Stimulated activated CD4-positive, alpha-beta T cell treated with anti-CD3 and anti-CD28 coated beads, Interleukin-1b, Interleukin-23, amount 100 ng/mL, for 4 hours (primary cell): ENCODE measurements at places on chromosomes 1 and 21.
A peak's percentile ranks its signal among the peaks of the same experiment; 100 is the strongest.

- DNase-seq = no peak
Observed at GRCh38 chr1:221166559-221167318, 287.5 kb downstream of the HLX start.

DNA sequence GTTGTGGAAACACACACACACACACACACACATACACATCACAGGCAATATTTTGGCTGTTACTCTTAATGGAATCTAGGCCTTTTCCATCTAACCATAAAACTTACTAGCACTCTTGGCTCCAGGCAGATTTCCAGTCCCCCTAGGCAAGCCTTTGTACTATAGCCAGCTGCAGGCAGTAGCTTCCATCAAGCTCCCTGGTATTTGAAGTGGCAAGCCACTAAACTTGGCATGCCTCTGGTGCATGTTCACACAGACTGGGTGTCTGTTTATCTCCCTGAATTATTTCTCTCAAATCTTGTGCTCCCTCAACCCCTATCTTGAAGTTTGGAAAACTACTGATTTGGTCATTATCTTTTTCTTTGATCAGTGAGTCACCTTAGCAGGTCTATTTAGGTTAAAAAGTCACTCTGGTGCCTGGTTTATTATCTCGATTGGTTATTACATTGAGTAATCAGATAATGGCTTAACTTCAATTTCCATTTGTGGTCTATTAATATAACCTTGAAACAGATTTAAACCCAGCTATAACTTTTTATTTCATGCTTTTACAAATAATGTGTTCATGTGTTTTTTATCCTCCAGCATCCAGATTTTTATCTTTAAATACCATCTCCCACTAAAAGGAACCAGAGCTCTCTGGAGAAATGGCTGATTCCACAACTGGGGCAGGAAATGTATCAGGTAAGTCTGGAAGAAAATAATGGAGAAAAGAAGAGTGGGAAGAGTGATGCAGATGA lies 2.7 kb upstream of the RBM15 start:
- no peak for DNase-seq

- no peak for DNase-seq
Observed at GRCh38 chr1:22267413-22268175, 124.7 kb upstream of the WNT4 start.

GRCh38 chr1:31714442-31715086 lies 10.7 kb upstream of the COL16A1 start:
- DNase-seq = no peak

GRCh38 chr1:79363430-79363829 lies 356.9 kb upstream of the ADGRL4 start:
- no peak for DNase-seq

DNA sequence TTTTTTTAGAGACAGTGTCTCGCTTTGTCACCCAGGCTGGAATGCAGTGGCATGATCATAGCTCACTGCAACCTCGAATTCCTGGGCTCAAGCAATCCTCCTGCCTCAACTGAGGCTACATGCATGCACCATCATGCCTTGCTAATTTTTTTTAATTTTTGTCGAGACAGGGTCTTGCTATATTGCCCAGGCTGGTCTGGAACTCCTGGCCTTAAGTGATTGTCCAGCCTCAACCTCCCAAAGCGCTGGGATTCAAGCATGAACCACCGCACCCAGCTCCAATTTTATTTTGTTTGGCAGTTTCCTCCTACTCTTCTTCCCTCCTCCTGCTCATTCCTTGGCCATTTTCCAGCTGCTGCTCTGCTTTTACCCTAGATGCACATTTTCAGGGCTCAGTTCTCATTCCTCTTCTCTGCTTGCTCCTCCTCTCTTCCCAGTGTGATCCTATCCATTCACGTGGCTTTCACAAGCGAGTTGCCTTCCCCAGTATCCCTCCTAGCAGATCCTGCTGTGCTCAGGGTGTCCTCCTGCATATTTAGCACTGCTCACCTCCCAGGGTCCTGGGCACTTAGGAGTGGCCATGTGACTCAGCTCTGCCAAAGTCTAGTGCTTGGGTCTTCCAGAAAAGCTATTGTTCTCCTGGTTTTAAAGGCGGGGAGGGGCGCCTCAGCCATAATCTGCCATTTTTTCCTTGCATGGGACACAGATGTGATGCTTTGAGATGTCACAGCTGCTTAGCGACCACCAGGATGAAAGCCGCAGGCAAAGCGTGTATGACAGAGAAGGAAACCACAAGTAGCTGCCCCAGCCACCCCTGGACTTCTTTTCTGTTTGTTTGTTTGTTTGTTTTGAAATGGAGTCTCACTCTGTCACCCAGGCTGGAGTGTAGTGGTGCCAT lies 33.7 kb downstream of the PSEN2 start:
- no peak for DNase-seq

GRCh38 chr1:212536586-212536985 lies 72.0 kb upstream of the ATF3 start:
- DNase-seq = no peak

- DNase-seq = no peak
Observed at GRCh38 chr21:29130270-29130969, at the start of gene MAP3K7CL. Gene MAP3K7CL, plus strand, starts transcription at chr21:29130644. Its CDS starts 2,701 bp downstream, at chr21:29133345.

GRCh38 chr1:221706876-221707582 lies 34.9 kb downstream of the DUSP10 start:
- no peak for DNase-seq

- DNase-seq = no peak
Observed at GRCh38 chr1:190904091-190904695, 426.5 kb upstream of the BRINP3 start.

DNA sequence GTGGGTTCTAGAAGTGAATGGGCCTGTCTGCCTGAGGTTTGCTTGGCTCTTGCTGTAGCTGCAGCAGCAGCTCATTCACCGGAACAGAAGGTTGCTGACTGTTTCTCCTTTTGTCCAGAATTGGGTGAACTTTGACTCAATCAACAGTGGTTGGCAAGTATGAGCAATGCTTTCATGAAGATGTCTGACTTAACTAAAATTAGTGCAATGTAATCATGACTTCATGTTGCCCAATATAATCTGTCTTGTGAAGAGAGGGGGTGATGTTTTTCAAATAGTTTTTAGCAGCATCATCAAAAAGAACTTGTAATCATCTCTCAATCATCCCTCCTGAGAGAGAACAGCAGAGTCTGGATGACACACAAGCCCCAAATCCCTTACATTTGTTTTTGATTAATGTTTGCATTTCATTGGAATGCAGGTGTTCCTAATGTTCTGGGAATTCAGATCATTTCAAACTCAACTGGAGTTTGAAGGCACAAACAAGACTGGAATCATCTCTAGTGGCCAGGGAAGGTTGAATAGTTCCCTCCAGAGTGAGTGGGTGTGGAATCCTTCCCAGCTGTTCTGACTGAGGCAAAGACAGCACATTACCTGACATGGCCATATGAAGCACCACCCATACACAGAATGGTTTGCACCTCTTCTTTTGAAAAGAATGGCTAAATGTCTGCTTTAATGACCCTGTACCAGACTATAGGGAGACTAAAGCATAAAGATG lies 82.9 kb downstream of the HLX start:
- DNase-seq = no peak

DNA sequence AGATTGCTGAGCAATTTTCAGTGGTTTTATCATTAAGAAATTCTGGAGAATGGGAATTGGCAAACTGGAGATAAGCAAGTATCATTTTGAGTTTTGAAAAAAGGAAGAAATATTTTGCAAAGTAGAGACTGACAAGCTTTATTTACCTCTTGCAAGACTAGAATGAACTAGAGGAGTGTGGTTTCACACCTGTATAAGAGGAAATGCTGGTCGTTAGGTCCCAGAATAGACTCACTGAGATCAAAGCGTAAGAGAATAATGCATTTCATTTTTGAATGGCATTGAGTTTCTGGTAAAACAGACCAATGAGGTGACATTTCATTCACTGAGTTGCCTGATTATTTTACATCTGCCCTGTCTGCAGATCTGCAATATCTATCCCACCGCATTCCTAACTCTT lies 308.1 kb downstream of the ADGRL2 start:
- no peak for DNase-seq

DNA sequence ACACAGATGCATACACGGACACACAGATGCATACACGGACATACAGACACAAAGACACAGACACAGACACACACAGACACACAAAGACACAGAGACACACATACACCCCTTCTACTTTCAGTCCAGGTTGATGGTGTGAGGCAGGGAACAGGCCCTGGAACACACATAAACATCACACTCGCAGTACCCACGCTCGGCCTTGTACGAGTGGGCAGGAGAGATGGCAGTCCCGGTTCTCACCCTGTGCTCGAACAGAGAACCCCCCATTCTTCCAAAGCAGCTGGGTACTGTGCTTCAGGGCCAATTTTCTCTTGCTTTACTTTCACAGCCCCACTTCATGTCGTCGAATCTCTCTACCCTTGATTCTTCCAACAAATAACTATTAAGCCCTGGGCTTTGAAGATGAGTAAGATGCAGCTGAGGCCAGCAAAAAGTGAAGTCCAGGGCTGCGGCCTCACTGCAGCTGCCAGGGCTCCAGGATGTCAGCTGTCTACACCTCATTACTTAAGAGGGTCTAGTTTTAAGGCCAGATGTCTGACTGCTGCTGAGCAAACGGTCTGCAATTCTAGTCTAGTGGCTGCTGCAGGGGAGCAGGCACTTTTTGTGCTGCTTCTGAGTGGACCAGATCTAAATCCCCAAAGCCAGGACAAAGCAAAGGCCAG lies 90.1 kb downstream of the PGBD5 start:
- DNase-seq = no peak

DNA sequence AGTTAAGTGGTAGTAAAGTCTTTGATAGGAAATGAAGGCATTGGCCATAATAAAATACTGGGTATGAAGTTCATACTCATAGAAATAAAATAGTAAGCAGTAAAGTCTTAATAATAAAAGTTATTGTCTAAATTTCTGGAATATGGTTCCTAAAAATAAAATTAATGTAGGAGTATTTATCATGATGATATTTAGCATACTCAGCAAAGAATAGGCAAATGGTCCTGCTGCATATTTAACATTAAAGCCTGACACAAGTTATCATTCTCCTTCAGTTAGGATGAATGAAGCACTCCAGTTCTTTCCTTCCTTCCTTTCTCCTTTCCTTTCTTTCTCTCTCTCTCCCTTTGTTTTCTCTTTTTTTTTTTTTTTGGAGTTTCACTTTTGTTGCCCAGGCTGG lies 25.3 kb downstream of the PDZK1IP1 start:
- DNase-seq = no peak

DNA sequence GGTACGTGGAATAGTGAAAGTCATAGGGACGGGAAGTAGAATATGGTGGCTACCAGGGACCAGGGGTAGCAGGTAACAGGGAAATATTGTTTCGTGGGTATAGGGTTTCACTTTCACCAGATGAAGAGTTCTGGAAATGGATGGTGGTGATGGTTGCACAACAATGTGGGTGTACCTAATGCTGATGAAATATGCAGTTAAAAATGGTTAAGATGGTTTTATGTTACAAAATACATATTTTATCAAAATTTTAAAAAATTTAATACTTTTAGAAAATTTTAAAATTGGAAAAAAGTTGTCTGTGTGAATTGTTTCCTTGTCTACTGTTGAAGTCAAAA lies 55.5 kb upstream of the TLR5 start:
- DNase-seq = no peak

DNA sequence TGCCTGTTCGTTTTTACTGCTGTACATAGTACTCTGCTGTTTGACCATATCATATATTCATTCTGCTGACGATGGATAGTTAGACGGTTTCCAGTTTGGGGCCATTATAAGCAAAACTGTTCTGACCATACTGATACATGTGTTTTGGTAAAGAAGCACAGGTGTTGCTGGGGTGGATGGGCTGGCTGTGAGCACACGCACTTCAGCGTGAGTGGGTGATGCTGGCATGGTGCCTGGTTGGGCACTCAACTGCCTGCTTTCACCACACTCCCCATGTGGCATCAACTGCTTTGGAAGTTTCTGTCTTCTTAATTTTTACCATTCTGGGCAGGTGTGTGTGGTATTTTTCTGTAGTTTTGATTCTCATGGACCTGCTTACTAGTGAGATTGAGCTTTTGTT lies 37.3 kb downstream of the ADARB1 start:
- DNase-seq = no peak

DNA sequence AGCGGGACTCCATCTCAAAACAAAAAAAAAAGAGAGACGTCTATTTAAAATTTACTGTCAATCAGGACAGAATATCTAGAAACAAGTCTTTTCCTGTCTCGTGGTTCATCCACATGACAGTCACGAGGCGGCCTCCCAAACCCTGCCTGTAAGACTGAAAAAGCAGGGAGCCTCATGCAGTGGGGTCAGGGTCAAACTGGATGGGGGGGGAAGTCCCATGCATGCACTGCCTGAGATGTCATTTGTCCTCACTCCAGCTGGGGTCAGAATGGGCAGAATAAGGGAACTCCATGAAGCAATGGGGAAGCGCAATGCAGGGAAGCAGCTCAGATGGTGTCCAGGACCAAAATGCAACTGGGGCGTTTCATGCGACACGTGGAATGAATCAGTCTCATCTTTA lies 85.5 kb downstream of the PIK3CD start:
- no peak for DNase-seq

- no peak for DNase-seq
Observed at GRCh38 chr1:186670297-186671135, 9.7 kb downstream of the PTGS2 start.

DNA sequence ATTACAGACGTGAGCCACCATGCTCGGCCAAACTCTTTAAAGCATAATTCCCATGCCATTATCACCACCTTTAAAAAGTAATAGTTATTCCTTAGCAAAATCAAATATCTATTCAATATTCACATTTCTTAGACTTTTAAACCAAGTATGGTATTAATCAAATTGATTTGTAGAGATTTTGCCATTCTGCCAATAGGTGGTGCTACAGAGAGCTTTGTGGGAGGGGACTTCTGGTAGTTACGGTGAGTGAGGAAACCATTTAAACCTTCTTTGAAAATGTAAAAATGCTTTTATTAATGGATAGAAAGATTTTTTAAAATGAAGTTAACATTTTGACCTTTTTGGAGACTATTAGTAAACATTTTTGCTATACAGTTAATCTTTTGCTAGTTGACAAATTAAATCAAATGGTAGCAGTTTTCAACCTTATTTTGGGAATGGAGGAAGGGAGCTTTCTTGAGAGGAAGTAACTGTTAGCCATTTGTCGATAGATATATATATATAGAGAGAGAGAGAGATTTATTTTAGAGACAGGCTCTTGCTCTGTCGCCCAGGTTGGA lies 19.3 kb downstream of the IARS2 start:
- peak; percentile 12 for DNase-seq

- DNase-seq = no peak
Observed at GRCh38 chr1:2187619-2188018, 7.0 kb downstream of the FAAP20 start.

DNA sequence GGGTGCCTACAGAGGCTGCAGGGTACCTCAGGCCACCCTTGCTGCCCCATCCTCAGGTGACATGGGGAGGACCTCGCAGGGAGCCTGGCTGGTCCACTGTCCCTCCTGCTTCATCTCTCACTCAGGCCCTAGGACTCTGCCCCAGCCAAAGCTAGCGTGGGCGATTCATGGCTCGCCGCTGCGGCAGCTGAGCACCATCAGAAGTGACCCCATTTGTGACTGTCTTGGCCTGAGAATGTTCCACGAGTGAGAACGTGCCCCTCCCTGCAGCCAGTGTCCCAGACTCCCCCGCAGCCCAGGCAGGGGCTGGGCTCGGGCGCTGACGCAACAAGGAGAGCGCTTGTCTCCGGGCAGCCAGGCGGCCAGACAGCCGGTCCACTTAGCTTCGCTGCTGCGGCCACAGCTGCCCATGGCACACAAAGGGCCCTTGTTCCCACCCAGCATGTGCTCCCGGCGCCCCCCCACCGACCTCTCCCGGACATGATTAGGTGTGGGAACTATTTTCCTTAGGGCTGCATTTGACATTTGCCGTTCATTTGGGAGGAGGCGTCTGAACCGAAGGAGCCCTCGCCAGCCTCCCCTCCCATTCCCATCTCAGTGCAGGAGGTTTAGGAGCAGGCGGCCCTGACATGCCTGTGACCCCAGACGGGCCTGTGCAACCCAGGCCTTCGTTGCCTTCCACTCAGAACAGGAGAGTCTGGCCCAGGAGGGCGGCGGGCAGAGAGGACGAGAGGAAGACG lies 19.3 kb upstream of the POFUT2 start:
- DNase-seq = no peak
